ENCODE measurements at places on chromosomes 13 and 19.

DNA sequence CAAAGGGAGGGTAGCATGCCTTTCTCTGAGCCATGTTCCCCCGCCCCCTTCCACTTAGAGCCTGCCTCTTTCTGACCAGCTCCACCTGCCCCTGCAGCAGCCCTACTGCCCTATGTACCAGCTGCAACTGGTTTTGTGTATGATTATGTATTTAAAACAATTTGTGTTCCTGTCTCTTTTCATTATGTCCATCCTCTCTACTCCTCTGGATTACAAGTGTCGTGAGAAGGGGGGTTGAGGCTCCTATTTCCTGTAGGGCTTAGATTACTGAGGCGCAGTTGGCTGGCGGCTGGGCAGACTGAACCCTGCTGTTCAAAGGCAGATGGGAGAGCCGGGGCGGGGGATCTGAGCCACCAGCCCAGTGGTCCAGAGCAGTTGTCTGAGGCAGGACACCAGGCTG, 213.3 kb downstream of the KCNRG start:
- no peak for DNase-seq

GRCh38 chr19:7863157-7863970, 10.8 kb downstream of the PRR36 start:
- no peak for DNase-seq

GRCh38 chr13:78701383-78701782, 42.4 kb upstream of the OBI1 start:
- no peak for DNase-seq

GRCh38 chr13:36804588-36804987, 14.4 kb upstream of the RFXAP start:
- no peak for DNase-seq

GRCh38 chr19:45115809-45116615, 23.0 kb downstream of the PPP1R37 start:
- no peak for DNase-seq

- no peak for DNase-seq
Measured at GRCh38 chr13:57558051-57558467, 73.5 kb upstream of the PCDH17 start.

GRCh38 chr13:83845106-83845505, 37.2 kb downstream of the SLITRK1 start:
- DNase-seq, result no peak

DNA sequence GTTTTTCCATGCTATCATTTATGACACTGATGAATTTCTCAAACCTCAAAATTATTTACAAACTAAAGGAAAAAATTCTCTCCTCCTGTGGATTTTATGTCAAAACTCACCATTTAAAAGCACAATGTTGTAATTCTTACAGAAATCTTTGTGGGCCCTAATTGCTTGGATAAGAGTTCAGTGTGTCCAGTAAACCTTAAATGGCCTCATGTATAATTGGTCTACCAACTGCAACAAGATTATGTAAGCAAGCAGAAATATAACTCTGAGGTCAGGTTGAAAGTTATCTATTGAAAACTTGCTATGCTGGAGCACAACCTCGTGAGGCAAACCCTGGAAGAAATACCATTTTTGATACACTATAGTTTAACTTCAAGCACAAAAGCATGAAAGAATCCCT, 22.0 kb downstream of the VWA8 start:
- DNase-seq, result no peak

- no peak for DNase-seq
Measured at GRCh38 chr19:4598712-4599111, 39.2 kb upstream of the SEMA6B start.

GRCh38 chr13:66826398-66826797, 403.7 kb downstream of the PCDH9 start:
- DNase-seq, result no peak

DNA sequence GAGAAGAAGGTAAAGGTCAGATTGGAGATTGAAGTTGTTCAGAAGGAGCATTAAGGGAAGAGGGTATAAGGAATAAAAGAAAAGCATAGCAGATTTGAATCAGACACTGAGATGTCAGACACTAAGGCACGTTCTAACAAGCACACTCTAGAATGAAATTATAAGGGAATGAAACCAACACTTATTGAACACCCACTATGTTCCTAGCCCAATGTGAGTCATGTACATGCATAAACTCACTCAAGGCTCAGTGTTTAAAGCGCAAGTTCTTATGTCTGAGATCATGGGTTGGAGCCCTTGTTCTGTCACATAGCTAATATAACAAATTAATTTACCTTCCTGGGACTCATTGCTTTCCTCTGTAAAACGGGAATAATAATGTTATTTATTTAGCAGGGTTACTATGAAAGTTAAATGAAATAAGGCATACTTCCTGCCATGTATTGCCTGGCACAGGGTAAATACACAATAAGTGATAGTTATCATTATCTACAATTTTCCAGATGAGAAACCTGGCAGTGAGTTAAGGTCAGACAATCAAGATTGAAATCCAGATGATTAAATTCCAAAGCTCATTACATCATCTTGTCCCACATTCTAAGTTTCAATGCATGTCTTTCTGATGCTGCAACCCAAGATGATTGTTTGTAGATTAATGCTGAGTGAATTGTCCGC, 68.3 kb upstream of the DACH1 start:
- DNase-seq, result no peak

DNA sequence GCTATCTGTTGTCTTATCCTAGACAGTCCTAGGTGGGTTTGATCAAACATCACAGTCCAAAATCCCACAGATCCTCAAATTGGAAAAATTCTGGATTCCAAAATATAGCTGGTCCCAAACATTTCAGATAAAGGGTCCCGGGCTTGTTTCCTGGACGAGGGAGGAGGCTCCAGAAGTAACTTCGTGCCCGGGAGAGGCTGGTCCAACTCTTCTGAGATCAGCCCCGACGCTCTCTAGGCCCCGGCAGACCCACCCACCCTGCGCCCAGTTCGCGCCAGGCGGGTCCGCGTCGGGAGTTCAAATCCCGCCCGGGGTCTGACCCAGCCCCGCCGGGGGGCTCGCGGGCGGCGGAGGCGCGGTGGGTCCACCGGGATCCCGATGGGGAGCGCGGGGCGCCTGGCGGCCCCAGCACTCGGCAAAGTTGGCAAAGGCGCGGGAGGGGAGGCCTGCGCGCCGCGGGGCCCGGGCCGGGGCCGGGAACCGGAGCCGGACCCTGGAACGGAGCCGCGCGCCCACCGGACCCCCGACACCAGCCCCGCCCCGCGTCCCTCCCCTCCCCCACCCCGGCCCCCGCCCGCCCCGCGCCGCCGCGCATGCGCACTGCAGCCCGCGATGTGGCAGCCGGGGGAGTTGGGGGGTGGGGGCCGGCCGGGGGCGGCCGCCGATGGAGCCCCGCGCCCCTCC, 513 bp downstream of the MIER2 start:
- DNase-seq, result no peak

GRCh38 chr19:48921721-48922500, 11.6 kb upstream of the DHDH start:
- no peak for DNase-seq

- DNase-seq, result no peak
Measured at GRCh38 chr19:1929021-1929742, 11.8 kb upstream of the CSNK1G2 start.

DNA sequence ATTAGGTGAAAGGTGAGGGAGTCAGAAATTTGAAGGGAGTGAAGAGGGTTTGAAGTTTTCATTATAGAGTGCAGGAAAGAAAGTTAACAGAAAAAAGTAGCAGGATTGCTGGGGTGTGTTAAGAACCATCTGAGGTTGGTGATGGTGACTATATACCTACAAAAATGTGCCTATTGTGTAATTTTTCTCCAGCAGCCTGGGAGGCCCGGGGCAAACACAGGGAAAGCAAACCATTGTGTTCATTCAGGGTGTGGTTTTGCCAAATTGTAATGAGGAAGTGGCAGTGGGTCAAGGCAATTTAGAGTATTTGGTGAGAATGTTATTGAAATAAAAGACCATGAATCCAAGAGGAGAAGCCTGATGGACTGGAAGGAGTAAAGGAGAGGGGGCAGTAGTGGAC, 8.2 kb upstream of the SUCLA2 start:
- DNase-seq, result no peak

DNA sequence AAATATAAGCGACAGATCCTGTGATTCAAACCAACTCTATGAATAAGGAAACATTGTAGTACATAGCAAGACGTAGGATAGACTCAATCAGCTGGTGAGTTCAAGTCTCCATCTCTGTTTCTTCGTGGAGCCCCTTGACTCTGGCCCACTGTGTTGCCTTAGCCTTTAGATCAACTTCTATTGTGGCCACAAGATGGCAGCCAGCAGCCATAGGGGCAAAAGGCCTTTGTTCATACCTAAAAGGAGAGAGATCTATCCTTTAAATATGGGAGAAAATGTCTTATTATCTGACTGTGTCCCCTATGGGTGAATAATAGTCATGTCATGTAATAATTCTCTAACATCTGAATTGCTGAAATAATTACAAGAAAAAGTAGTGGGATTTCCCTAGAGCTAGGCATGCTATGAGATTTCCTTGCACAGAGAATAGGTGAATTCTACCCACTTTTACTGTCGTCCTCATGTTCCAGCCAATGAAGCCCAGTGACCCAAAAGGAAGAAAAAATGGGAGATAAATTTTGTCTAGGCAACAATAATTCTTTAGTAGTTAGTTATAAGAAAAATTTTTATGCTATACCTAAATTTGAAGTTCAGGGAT, 129.4 kb downstream of the PCDH20 start:
- DNase-seq, result no peak

DNA sequence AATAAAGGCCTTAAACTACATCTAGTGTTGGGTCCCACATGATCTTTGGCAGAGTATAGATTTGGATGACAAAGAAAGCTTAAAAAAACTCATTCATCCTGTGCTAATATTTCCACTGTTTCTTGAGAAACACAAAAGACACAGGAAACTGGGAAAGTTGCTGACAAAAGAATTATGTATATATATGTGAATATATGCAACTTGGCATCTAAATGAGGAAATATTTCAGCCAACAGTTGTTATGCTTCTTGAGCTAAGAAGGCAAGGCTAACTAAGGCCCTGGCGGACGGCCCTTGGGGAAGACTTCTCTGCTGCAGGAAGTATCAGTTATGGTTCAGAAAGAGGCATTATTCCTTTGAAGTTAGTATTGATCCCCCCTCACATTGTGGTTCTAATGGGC, 491.8 kb downstream of the DIAPH3 start:
- no peak for DNase-seq

DNA sequence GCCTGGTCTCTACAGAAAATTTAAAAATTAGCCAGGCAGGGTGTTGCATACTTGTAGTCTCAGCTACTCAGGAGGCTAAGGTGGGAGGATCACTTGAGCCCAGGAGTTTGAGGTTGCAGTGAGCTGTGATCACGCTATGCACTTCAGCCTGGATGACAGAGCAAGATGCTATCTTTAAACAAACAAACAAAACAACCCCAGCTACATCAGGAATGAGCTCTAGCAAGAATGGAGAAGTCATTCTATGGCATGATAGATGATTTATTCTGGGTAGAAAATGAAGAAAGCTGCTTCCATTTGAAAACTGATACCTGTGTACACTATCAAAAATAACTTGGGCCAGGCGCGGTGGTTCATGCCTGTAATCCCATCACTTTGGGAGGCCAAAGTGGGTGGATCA, 15.8 kb upstream of the SHISA2 start:
- no peak for DNase-seq

DNA sequence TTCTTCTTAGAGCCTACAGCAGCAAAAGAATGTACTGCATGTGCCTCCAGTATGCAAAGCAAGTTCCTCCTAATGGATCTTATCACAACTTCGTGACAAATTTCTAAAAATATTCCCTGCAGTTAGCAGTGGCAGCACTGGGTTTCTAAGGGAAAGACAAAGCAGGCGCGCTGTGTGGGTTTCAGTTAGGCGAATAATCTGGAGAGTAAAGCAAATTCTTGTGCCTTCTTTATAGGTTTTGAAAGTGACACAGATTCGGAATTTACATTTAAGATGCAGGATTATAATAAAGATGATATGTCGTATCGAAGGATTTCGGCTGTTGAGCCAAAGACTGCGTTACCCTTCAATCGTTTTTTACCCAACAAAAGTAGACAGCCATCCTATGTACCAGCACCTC, 167.9 kb downstream of the LMO7 start:
- no peak for DNase-seq

DNA sequence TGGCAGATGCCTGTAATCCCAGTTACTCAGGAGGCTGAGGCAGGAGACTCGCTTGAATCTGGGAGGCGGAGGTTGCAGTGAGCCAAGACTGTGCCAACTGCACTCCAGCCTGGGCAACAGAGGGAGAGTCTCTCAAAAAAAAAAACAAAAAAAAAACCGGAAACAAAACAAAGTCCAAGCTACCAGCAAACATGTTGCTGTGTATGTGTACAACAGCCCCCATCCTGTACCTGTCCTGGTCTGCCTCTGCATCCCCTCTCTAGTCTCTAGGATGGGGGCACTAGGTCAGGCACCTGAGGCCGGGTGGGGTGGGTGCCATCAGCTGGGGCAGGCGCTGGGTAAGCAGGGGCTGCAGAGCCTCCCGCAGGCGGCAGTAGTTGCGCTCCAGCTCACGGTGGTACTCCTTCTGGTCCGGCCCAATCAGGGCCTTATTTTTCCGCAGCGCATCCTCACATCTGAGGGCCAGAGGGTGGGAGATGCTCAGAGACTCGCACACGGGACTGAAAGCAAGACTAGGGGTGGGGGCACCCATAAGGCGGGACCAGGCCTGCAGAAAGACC, 2.8 kb upstream of the KANK2 start:
- DNase-seq, result no peak

DNA sequence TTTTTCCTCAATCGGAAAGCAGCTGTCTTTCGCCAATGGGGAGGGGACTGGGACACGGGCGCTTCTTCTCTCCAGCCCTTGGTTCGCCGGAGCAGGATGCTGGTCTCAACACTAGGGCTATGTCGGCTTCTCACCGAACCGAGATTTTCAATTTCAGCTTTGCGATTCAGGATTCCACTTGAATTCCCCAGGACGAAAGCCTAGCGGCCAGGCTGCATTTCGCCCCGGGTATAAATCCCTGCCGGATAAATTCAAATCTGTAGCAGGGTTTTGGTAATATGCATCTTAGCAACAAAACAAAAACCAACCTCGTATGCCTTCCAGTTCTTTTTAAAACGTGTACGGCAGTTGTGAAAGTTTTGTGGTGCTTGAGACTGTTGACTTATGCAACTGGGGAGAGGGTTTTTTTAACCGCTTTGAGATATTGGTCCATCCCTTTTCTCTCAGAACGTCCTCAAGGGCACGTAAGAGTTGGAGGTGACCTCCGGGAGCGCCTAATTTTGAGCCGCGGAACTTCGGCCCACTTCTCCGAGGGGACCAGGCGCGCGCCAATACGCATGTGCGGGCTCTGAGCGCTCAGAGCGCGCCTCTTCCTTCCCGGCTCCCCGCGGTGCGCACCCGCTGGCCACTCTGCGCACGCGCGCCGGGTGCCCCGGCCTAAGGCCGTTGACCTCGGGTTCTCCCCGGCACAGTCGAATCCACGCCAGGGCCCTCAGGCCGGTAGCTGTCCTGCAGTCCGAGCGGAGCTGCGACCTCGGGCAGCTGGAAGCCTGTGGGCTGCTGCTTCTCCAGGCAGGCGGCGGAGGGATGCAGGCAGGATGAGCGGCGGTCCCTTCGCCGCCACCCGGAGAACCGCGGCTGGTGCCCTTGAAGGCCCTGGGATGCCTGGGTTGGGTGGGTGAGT, 7.6 kb downstream of the POU4F1 start:
- DNase-seq, result no peak

- no peak for DNase-seq
Measured at GRCh38 chr13:43786766-43787517, at the start of gene ENOX1. ENOX1 (minus strand) TSS chr13:43786972.
